ENCODE measurements at places on chromosomes 6 and 20.

DNA sequence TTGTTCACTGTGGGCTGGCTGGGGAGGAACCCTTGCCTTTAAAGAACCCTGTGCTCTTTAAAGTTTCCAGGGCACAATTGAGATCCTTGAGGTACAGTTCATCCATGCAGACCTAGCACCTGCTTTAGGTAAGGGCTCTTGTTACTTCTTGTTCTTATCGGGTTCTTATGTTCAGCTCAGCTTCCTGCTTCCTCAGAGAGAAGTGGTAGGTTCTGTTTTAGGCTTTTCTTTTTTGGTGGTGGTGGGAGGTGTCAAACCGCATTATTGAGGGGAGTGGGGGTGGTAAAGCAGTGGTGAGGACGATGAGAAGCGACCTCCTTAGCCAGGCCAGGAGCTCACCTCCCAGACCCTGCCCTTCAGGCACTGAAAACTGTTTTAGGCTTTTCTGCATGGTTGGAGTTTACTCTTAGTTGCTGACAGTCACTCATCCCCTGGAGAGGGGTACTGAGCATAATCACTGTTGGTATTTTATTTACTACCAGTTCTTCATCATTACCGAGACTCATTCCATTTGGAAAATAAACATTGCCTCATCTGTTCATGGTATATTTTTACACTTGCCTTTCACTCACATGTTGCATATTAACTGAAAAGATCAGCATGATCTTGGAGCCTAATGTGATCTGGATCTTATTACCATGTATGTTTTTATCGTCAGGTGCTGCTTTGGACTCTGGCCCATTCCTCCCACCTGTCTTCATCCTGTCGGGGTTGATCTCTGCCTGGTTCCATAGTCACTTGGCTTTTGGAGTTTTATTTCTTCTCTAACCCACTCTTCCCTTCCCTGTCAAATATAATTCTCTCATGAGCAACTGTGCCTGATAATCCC is 35.4 kb downstream of the SLC16A10 start:
- peaks cover 6% of the 10 kb centered on the region for H3K27me3 ChIP-seq
- peaks cover 7% of the 10 kb centered on the region for H3K4me1 ChIP-seq
- peak overlapping the region; percentile 2 for H3K27ac ChIP-seq
- H3K4me3 ChIP-seq, result no peak overlapping the region
- no peaks in the 10 kb centered on the region for H3K36me3 ChIP-seq

DNA sequence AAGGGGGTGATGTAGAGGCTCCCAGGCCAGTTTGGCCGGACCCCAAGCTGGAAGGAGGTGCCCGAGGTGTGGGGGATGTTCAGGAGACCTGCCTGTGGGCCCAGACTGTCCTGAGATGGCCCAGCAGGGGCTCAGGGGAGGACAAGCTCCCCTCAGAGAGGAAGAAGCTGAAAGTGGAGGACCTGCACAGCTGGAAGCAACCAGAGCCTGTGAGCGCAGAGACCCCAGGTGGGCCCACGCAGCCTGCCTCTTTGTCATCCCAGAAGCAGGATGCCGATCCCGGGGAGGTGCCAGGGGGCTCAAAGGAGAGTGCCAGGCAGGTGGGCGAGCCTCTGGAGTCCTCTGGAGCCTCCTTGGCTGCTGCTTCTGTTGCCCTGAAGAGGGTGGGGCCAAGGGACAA is 29.7 kb downstream of the ZNF831 start:
- H3K4me1 ChIP-seq, result peaks cover 4% of the 10 kb centered on the region
- H3K4me3 ChIP-seq, result no peak overlapping the region
- no peak for DNase-seq
- no peaks in the 10 kb centered on the region for H3K36me3 ChIP-seq
- peaks cover 12% of the 10 kb centered on the region for H3K27me3 ChIP-seq

DNA sequence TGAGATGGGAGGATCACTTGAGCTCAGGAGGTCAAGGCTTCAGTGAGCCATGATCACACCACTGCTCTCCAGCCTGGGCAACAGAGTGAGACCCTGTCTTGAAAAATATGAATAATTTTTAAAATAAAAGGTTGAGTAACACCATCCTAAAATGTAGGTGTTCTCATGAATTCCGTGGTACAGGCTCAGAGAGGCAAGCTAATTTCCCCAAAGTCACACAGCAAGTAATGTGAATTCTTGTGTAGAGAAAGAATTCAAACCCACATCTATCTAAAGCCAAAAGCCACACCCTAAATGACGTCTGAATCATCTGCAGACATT is 80.5 kb downstream of the ZNF217 start:
- DNase-seq, result no peak
- peaks cover 18% of the 10 kb centered on the region for H3K4me1 ChIP-seq
- H3K4me3 ChIP-seq, result no peak overlapping the region
- no peaks in the 10 kb centered on the region for H3K27me3 ChIP-seq
- H3K27ac ChIP-seq, result peak overlapping the region; percentile 90

DNA sequence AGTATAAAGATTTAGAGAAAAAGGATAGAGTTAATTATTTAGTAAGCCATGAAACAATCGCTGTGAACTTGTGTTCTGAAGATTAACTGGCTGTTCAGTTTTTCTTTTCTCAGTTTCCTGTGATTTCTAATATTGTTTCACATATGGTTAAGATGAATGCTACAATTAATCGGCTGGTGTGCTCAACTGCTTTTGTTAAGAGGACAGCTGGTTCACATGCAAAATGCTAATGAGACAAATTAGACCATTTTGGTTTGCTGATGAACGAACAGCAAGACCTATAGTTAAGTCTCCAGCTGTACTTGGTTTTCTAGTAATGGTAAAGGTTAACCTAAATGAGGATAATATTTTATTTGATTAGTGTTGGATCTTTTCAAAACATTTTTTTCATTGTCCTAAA is 10.8 kb upstream of the NHSL1 start:
- H3K4me1 ChIP-seq, result peaks cover 63% of the 10 kb centered on the region
- no peaks in the 10 kb centered on the region for H3K27me3 ChIP-seq
- DNase-seq, result no peak
- H3K36me3 ChIP-seq, result peaks cover under 1% of the 10 kb centered on the region

DNA sequence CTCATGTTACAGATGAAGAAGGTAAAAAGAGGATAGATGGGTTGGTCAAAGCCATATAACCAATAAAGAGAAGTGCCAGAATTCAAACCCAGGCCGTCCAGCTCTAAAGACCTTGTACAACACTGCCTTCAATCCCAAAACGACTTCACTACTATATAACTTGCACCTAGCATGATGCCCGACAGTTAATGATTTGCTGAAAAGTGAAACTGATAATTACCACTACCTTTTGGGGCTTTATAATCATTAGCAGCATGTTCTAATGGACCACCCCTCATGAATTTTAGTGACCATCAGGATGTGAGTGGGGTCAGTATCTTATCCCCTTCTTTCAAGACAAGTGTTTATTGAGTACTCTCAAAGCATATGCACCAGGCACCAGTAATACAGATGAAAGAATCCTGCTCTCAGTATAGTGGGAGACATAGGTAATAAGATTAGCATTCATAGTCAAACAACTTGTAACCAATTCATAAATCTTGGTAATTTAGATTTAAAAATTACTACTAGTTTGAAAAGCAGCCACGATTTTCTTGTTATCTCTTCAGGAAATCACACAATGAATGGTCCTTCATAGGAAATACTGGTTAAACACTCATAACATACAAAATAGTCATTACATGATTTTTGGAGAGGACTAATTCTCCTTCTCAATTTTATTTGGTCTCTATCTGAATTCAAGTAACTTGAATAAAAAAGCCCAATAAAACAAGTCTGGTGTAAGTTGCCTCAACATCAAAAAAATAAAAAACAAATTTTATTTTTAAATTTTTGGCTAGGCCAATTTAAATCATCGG is 98.0 kb downstream of the EPB41L2 start:
- no peaks in the 10 kb centered on the region for H3K27me3 ChIP-seq
- no peak overlapping the region for H3K4me3 ChIP-seq
- H3K27ac ChIP-seq, result no peak overlapping the region
- no peak for DNase-seq
- H3K36me3 ChIP-seq, result no peaks in the 10 kb centered on the region
- peaks cover 13% of the 10 kb centered on the region for H3K4me1 ChIP-seq

DNA sequence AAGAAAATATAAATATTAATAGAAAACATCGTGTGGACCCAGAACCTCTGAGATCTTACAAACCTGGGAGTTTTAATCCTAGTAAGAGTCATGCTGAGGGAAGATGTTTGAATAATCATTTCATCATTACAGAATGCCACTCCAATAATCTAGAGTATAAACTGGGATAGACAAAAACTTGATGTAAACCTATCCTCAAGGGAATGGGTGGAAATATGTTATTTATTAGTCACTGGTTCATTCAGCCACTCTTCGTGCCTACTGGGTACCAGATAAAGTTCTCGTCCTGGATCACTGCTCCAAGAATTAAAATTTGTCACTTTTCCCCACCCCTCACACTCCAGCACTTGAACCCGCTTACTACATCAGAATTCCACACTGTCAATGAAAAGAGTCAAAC is 7.7 kb downstream of the HLA-B start:
- H3K4me3 ChIP-seq, result no peak overlapping the region
- H3K4me1 ChIP-seq, result peaks cover 14% of the 10 kb centered on the region
- H3K27me3 ChIP-seq, result peaks cover 51% of the 10 kb centered on the region
- no peak overlapping the region for H3K27ac ChIP-seq
- no peak for DNase-seq

- DNase-seq, result no peak
- H3K36me3 ChIP-seq, result no peaks in the 10 kb centered on the region
- no peaks in the 10 kb centered on the region for H3K4me1 ChIP-seq
- H3K27ac ChIP-seq, result no peak overlapping the region
These were observed 217.0 kb downstream of the DLL1 start for GRCh38 chr6:170073846-170074245.

- H3K4me3 ChIP-seq, result no peak overlapping the region
- H3K4me1 ChIP-seq, result no peaks in the 10 kb centered on the region
- DNase-seq, result no peak
- no peaks in the 10 kb centered on the region for H3K36me3 ChIP-seq
- H3K27ac ChIP-seq, result no peak overlapping the region
These were observed 794.1 kb downstream of the EYS start for GRCh38 chr6:64912966-64913365.

- DNase-seq, result no peak
- no peak overlapping the region for H3K27ac ChIP-seq
- H3K27me3 ChIP-seq, result no peaks in the 10 kb centered on the region
- H3K4me1 ChIP-seq, result no peaks in the 10 kb centered on the region
- no peaks in the 10 kb centered on the region for H3K36me3 ChIP-seq
These were observed 120.2 kb upstream of the RGS17 start for GRCh38 chr6:153251326-153251725.

DNA sequence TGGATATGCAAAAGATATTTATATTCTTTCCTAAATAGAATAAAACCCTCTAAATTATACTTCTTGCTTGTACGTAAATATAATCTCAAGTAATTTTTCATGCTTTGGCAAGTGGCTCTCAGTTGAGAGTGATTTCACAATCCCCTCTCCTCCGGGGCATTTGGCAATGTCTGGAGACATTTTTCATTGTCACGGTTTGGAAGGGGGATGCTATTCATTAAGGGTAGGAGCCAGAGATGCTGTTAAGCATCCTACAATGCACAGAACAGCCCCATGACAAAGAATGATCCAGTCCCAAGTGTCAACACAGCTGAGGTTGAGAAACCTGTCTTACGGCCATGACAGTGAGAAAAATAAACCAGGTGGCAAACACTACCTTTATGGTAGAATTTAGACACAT is 75.7 kb downstream of the AGPAT4 start:
- DNase-seq, result no peak
- H3K4me3 ChIP-seq, result no peak overlapping the region
- H3K4me1 ChIP-seq, result no peaks in the 10 kb centered on the region
- H3K36me3 ChIP-seq, result peaks cover 13% of the 10 kb centered on the region
- H3K27me3 ChIP-seq, result no peaks in the 10 kb centered on the region

DNA sequence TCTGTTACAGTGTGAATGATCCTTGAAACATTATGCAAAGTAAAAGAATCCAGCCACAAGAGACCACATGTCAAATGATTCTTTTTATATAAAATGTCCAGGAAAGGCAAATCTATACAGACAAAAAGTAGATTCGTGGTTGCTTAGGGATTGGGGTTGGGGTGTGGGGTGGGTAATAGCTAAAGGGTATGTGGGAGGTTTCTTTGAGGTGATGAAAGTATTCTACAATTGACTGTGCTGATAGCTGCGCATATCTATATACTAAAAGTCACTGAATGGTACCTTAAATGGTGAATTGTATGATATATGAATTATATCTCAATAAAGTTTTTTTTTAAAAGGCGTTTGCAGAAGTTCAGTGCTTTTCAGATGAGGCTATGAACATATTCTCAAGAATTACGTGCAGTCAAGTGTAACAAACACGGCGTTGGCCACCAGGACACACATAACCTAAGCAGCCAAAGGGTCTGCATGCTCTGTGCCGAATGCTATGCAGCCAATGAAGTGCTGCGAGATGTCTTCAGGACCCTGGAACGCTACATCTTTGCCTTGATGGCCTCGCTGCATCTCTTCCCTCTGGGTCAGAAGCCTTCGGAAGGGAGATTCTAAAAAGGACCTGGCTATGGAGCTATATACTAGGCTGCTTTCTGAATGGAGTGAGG is 96.9 kb downstream of the SCML4 start:
- H3K4me1 ChIP-seq, result peaks cover 12% of the 10 kb centered on the region
- no peak for DNase-seq
- no peak overlapping the region for H3K4me3 ChIP-seq
- H3K27ac ChIP-seq, result no peak overlapping the region

DNA sequence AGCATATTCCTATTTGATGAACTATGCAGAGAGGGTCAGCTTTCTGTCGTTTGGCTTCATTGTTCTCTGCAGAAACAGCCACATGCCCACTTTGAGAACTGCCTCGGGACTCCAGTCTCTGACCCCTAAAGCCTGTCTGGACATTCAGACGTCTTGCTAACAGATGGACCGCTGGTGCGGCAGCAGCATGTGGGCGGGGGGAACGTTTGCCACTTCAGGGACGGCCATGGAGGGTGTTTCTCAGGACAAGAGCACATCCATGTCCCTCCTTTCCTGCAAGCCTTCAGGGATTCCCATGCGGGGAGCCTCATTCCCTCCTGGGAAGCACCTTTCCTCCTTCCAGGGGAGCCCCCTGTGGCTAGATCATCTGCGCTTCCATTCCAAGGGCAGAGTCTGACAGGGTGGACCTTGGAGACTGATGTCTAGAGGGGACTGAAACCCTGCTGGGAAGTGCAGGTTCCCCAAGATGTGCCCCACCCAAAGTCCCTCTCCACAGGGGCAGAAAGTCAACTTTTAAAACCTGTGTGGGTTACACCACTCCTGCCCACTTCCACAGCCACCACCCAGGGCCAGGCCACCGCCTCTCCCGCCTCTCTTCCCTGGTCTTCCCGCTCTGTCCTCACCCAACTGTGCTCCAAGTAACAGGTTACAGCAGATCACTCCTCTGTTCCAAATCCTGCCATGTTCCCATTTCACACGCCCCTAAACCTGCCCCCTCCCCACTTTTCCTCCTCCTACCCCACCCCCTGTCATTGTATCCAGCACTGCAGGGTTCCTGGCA is 94.8 kb upstream of the PMEPA1 start:
- H3K27me3 ChIP-seq, result peaks cover 22% of the 10 kb centered on the region
- no peak overlapping the region for H3K27ac ChIP-seq
- no peaks in the 10 kb centered on the region for H3K36me3 ChIP-seq

Measured in progenitor cell of endocrine pancreas (in vitro differentiated cells).